ENCODE measurements at places on chromosomes 13 and 19.

DNA sequence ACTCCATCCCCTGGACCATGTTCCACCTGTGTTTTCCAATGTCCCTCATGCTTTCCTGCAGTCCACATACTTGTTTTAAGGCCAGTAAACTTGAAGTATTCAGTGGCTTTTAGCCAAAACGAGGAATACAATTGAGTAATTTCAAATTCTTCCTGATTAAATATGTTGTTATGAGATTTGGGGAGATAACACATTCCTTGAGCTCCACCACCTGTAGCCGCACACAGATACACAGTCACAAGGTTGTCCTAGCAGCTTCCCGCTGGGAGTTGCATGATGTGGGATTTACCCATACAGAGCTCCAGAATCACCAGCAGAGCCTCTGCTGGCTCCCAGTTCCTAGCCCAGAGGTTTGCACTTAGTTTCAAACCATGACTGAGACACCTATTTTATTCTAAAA lies 53.6 kb upstream of the FRY start:
- no peak for DNase-seq

- DNase-seq: no peak
Measured at GRCh38 chr13:94291631-94292322, 187.7 kb downstream of the DCT start.

GRCh38 chr13:26727122-26727521 lies 33.5 kb downstream of the GPR12 start:
- no peak for DNase-seq

DNA sequence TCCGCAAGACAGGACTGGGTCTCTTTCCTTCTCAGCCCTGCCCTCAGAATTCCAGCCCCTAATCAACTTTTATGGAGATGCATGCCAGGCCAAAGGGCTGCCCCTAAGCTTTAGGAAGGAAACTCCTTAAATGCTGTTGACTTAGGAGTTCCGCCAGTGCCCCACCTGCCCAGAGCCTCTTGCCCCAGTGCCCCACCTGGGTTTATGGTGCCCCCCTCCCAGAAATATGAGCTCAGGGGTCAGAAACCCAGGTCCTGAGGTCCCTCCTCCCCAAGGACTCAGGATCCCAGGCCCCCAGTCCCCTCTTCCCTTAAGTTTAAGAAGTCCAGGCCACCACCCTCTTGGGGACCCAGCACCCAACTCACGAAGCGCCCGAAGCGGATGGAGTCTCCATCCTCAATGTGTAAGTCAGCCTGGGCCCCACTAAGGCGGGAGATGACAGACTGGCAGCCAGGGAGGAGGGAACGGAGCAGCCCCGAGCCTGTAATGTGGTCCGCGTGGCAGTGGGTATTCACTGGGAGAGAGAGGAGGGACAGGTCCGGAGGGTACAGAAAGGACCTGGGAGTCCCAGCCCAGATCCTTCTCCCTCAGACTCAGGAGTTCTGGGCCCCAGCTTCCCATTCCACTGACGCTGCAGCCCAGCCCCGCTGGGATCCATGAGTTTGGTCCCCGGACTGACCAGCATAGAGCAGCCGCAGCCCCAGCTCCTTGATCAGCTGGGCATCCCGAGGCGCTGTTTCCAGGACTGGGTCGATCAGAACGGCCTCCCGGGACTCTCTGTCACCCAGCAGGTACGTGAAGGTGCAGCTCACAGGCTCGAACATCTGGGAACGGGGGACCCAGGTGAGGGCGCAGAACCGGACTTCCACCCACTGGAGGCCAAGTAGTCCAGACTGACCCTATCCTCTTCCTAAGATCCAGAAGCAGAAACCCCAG lies 897 bp downstream of the ETHE1 start:
- DNase-seq: peak; percentile 56

GRCh38 chr13:42474954-42475353 lies 99.0 kb upstream of the TNFSF11 start:
- no peak for DNase-seq

GRCh38 chr19:30310602-30311263 lies 61.5 kb upstream of the ZNF536 start:
- no peak for DNase-seq

DNA sequence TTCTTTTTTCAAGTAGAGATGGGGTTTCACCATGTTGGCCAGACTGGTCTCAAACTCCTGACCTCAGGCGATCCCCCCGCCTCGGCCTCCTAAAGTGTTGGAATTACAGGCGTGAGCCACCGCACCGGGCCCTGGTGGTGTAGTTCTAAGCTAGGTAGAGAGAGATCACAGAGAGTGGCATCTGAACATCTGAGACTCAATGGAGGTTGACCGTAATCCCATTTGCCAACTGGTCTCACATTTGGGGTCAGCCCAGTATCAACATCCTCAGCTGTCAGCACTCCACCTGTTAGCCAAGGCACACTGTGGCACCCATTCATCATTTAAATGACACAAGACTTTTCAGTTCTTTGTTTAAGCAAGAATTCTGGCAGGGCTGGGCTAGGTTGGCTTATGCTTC lies 8.1 kb downstream of the SELENOW start:
- DNase-seq: no peak

DNA sequence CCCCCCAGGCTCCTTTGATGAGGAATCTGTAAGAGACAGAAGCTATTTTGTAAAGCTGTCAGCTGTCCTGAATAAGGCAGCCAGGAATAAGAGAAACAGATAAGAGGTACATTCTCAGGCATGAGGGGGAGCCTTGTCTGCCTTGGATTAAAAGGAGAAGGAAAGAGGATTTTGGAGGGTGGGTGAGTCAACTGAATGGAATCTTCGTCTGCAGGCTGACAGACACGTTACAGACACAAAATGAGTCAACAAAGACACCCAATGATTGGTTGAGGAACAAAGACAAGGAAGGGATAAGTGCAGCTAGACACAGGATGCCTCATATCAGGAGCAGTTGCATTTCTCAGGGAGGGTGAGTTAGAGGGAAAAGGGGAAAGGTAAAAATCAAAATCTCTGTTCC lies 162.5 kb downstream of the OLFM4 start:
- DNase-seq: no peak

DNA sequence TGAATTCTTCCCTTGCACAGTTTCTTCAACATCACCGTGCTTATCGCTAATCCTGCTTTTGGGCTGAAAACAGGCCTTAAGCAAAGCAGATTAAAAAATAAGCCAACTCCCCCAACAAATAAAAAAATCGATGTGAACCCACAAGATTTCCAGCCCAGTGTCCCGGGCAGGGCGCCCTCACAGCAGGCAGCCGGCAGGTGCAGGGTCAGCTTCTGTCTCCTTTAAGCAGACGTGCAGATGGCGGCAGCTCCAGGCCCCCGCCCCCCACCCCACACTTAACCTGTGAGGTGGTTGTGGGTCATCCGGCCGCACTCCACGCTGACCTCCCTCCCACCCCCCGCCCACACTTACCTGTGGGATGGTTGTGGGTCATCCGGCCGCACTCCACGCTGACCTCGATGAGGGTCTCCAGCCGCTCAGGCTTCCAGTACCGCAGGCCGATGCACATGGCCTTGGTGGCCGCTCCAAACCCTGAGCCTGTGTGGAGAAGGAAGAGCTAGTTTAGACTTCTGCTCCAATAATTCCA lies 19.8 kb downstream of the ADPRHL1 start:
- no peak for DNase-seq
